Cerebellar cortex (tissue), 1 donor: ENCODE measurements at places on chromosomes 4 and X.

- no peak for DNase-seq
Observed at GRCh38 chr4:169397762-169398161, 127.0 kb upstream of the SH3RF1 start.

GRCh38 chr4:163505374-163505773 lies 10.9 kb downstream of the TMA16 start:
- DNase-seq = no peak

DNA sequence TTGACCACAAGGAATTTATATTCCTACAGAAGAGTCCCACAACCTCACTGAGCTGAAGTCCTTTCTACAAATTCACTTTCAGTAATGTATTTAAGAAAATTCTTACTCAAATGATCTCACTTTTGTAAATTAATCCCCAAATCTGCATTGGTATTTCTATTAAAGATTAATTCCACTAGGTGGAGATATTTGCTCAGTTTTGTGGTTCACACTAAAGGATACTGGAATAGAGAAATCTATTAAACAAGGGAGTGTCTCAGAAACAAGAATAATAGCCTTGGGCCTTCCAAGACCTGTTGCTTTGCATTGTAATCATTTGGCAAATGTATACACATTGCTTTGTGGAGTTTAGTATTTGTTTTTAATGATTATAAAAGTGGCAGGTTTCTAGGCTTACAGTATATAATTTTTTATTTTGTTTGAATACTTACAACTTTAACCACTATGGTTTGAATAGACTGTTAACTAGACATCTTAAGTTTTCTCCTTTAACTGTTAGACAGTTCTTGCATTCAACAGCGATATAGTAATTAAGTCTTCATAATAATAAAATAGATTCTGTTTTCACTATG lies 25.9 kb downstream of the CFAP299 start:
- DNase-seq = peak; percentile 29

GRCh38 chr4:78962597-78963115 lies 23.4 kb upstream of the PAQR3 start:
- no peak for DNase-seq

GRCh38 chr4:11894977-11895376 lies 466.3 kb upstream of the HS3ST1 start:
- no peak for DNase-seq

- no peak for DNase-seq
Observed at GRCh38 chr4:22202246-22202974, 253.8 kb upstream of the KCNIP4 start.

DNA sequence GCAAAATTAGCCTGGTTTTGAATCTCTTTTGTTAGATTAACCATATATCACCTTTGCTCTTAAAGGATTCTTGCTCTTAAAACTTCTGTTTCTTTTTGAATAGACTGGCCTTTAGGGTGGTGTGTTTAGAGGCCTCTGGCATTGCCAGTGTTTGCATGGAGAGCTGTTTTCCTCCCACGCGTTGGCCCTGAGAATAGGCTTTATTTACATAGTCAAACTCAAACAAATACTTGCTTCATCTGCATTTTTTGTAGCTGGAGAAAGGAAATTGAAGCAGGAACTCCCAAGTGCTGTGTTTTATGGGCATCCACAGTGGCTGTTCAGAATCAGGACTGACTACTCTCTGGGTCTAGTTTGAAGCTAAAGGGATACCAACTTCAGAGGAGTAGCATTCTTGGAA lies 2.7 kb downstream of the SHROOM2 start:
- DNase-seq = no peak

DNA sequence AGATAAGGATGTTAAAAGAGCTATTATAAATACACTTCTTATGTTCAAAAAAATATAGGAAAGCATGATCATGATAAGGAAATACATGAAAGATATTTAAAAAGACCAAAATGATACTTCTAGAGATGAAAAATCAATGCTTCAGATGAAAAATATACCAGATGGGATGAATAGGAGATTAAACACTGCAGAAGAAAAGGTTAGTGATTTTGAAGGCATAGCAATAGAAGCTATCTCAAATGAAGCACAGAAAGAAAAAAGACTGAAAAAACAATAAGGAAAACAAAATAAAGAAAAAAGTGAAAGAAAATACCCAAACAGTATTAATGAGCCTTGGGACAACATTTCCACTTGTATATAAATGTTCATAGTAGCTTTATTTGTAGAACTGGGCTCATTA lies 80.7 kb upstream of the LEF1 start:
- no peak for DNase-seq

- no peak for DNase-seq
Observed at GRCh38 chr4:102518703-102519131, 17.6 kb downstream of the NFKB1 start.

GRCh38 chr4:3872834-3873313 lies 106.7 kb downstream of the ADRA2C start:
- DNase-seq = no peak

DNA sequence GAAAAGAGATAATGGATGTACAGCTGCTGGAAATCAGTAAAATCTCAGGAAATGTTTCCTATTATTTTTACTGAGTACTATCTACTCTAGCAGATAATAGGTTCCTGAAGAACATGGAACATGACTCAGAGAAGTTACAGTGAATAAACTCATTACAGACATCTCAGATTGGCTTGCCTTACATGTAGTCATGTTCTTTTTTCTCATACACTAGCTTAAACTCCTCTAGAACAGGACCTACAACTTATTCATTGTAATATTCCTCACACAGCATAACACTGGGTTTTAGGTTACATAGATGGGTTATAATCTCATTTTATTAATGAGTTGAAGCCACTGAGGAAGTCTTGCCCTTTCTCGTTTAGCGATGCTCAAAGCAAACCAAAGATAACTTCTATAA lies 86.9 kb upstream of the BMP2K start:
- no peak for DNase-seq

DNA sequence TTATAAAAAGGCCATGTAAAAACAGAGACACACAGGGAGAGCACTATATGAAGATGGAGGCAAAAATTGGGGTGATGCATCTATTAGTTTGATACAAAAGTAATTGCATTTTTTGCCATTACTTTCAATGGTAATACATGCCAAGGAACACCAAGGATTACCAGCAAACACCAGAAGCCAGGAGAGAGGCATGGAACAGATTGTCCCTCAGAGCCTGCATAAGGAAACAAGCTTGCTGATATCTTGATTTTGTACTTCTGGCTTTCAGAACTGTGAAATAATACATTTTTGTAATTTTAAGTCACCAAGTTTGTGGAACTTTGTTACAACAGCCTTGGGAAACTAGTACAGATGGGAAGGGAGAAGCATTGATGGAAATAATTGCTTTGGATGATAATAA lies 45.6 kb upstream of the BOD1L1 start:
- no peak for DNase-seq

GRCh38 chr4:76278583-76278982 lies 27.1 kb downstream of the FAM47E start:
- no peak for DNase-seq

- no peak for DNase-seq
Observed at GRCh38 chrX:112197840-112198239, 115.3 kb upstream of the TRPC5 start.

DNA sequence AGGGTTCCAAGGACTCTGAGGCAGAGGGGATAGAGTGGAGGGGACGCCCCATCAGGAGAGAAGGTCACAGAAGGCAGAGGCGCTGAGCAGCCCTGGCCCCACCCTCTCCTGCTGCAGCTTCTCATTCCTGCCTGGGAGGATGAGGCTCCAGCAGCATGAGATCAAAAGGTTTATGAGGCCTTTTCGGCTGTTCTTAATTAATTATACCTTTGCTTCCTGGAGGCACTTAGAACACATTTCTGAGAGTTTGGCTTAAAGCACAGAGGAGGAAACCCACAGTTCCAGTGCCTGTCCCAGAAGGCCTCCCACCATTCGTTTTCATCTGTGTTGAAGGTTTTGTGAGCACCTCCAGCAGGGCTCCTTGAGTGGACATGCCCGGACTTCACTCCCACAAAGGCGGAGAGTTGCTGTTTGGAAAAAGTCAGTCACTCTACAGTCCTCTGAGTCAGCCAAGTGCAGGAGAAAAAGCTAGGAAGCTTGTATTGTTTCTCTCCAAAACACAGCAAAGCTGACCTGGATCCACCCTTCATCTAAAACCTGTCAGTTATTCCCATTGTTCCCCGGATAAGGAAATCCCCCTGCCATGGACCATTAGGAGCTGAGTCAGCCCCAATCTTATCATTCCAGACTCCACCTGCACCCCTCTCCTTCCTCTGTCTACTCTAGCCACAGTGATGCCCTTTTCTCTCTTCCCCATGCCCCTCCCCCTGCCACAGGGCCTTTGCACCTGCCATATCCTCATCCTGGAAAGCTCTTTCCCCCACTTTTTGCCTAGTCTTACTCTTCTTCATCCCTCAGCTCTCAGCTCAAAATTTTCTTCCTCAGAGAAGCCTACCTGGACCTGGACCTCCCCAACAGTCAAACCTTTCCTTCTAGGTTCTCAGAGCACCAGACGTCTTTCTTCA lies 276.8 kb downstream of the FBXW7 start:
- DNase-seq = no peak

- DNase-seq = no peak
Observed at GRCh38 chr4:107896158-107896645, 35.1 kb upstream of the CYP2U1 start.

- no peak for DNase-seq
Observed at GRCh38 chrX:64338296-64338695, 57.0 kb downstream of the MTMR8 start.

- peak; percentile 53 for DNase-seq
Observed at GRCh38 chr4:77167866-77168265, 10.9 kb downstream of the CCNG2 start.

DNA sequence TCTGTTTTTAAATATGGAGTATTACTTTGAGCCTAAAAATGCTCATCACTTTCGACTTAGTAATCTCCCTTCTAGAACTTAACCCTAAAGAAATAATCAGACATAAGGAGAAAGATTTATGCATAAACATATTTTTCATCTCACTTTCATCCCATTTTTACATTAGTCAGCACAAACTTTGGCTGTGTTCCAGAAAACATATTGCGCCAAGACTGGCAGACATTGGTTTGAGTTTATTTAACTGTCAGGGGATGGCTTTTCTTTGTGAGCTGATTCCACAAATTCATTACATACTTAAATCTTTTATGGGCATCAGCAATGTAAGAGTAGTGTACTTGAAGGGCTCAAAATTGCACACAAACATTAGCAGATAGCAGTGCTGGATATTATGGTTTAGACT lies 23.7 kb downstream of the MAOA start:
- no peak for DNase-seq

DNA sequence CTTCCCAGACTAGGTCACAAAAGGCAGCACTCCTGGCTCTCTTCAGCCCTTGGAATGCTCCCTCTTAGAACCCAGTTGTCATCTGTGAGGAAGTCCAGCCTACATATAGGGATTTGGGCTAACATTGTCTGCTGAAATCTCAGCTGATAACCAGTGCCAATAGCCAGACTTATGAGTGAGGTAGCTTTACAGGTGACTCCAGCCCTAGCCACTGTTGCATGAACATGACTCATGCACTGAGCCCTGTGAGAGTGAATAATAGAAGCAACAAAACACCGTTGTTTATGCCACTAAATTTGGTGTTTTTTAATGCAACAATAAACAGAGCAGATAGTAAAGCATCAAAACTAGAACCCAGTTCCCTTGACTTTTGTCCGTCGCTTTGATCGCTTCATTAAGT lies 433.2 kb downstream of the STIM2 start:
- DNase-seq = no peak

- no peak for DNase-seq
Observed at GRCh38 chr4:24742773-24743172, 52.6 kb upstream of the SOD3 start.

DNA sequence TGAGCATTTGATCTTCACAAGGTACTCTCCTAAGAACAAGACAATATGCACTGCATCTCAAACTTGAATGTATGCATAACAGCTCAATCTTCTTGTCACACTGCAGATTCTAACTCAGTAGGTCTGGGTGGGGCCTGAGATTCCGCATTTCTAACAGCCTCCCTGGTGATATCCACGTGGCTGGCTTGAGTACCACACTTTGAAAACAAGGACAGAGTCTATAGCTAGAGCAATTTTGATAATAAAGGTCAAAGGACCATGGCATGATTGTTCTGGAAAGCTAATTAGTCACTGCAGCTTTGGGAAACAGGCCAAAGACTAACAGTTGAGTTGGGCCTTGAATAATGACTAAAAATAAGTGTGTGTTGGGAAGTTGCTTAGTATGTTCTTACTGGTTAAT lies 213.3 kb downstream of the GBA3 start:
- DNase-seq = no peak

DNA sequence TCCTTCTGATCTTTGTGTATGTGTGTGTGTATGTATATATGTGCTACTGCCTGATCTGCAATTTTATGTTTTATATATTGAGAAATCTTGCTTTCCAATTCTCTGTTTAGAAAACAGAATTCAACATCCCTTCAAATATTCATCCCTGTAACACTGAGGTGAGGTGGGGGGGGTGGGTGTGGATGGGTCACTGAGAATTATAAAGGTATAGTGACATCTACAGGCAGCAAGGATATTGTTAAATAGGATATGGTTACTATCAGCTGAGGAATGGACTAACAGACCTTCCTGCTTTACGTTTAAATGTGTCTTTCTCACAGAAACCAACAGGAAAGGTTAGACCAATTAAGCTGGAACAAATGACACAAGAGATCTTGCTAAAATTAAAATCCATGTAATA lies 19.0 kb upstream of the MAGEB2 start:
- DNase-seq = no peak

DNA sequence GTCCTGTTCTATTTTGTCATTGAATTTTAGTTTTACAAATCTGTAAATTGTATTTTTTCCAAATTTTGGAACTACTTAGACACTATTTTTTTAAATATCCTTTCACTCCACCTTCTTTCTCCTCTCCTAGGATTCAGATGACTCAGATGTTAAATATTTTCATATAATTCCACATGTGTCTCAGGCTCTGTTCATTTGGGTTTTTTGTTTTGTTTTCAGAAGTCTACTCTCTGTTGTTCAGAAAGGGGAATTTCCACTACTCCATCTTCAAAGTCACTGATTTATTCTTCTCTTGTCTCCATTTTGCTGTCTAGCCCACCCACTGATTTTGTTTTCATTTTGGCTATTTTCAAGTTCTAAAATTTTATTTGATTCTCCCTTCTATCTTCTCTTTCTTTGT lies 264.0 kb upstream of the SLIT2 start:
- DNase-seq = no peak

GRCh38 chr4:186628058-186628711 lies 72.8 kb upstream of the MTNR1A start:
- no peak for DNase-seq

- no peak for DNase-seq
Observed at GRCh38 chr4:179539641-179540040, 2097.4 kb upstream of the AGA start.

GRCh38 chr4:16912896-16913295 lies 14.5 kb upstream of the LDB2 start:
- DNase-seq = no peak

DNA sequence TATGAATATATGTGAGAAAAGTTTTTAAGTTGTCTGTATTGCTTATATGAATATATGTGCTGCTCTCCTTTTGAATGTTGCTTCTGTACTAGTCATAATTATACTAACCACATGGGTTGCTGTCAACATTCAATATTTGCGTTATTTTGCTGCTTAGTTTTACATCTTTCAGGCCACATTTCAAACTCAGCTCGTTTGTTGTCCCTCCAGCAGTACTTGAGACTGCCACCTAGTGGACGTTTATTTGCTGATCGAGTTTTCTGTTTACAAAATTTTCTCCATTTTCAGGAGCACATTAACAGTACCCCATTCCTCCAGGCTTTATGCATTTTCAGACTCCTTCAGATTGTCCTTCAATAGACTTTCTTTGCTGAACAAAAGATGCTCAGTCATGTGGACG lies 75.8 kb downstream of the NUDT11 start:
- peak; percentile 56 for DNase-seq
